ENCODE measurements at places on chromosomes 5 and 9. TPM values are rescaled to one million over a fixed set of nuclear protein-coding genes. Genes with fewer than 3 reads are reported as not detected.

Gene TMEM167A
- 39.1 TPM for total RNA-seq

Gene IQGAP2
- not detected for total RNA-seq

Gene TMEM174
- not detected for total RNA-seq

Gene LCN2
- total RNA-seq = 22.4 TPM

Gene CYFIP2
- total RNA-seq = 5.6 TPM

Gene NFIB
- 21.3 TPM for total RNA-seq

Gene SLC2A6
- total RNA-seq = 30.5 TPM

Gene TYRP1
- not detected for total RNA-seq

Gene EQTN
- 0.23 TPM for total RNA-seq

Gene GLDC
- total RNA-seq = 0.94 TPM

Gene PCDHGA1
- not detected for total RNA-seq

Gene C9orf152
- not detected for total RNA-seq
